ENCODE measurements at places on chromosomes 7 and 10.

- DNase-seq = no peak
These were observed 207.0 kb downstream of the JAZF1 start for GRCh38 chr7:27973625-27974024.

GRCh38 chr7:116166156-116166555, 44.2 kb upstream of the TES start:
- DNase-seq = no peak

- DNase-seq = no peak
These were observed 310.4 kb upstream of the IMMP2L start for GRCh38 chr7:111872450-111873325.

DNA sequence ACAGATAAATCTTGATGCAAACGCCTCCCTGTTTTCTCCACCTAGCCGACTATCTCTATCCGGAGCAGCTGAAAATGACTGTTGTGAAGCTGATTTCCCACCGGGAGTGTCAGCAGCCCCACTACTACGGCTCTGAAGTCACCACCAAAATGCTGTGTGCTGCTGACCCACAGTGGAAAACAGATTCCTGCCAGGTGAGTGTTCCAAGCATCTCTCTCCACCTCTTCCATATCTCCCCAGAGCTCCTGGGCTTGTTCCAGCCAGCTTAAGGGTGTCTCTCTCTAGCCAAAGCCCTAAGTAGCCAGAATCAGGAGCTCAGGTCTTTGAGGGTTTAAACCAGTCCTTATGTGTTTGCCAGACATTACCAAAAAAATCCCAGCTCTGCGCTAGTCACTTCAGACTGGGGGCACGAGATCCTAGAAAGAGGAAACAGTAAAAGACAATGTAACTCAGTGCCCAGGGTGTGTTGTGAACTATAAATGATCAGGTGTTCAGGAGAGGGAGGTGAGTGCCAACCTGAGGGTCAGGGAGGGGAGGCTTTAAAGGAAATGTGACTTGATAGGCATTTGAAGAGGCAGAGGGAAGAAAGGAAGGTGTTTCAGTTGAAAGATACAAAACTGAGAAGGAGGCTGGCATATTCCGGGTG, 4.4 kb downstream of the PLAU start:
- no peak for DNase-seq

GRCh38 chr7:120441850-120442249, 168.9 kb downstream of the KCND2 start:
- no peak for DNase-seq

DNA sequence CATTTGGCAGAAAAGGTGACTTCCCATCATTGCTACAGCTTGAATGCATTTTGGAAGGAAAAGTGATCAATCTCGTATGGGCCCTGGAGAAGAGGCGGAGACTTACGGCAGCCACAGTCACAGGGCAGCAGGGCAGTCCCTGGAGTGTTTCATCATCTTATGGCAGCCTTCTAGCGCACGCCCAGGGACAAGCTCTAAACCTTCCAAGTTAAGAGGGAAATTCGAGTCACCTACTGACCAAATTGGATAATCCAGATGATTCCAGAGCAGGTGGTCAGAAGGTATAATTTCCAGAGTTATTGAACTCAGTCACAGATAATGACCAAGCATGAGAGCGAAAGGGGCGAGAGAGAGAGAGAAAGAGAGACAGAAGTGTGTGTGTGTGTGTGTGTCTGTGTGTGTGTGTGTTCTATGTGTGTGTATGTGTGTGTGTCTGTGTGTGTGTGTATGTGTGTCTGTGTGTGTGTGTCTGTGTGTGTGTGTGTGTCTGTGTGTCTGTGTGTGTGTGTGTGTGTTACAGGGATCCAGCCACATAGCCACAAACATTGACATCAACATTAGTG, 123.7 kb upstream of the ADAM12 start:
- no peak for DNase-seq

DNA sequence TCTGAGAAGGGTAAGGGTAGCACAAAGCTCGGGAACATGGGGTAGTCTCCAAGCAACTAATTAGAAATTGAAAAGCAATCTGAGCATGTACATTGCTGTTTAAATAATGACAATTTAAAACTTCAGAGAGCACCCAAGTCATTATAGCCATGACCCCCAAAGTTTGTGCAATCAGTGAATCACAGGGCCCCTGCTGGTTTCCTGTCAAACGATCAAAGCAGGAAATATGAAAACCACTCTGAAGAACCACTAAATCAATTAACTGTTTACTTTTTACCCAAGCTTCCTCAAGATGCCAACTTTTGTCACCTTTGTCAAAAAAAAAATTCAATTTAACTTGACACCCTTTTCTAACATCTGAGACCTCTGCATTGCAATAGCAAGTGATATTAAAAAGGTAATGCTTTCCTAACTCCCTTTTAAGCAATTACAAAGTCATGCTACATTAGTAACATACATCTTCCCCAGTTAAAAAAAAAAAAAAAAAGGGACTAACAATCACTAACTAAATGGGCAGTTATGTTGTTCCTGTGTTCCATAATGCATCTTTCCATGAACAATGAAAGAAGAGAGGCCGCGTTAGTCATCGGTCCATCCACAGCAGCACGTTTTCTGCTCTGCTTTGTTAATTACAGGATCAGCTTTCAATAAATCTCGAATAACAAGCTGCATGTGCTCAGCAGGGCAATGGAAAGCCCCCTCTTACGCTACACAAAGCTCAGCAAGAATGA, 80.6 kb downstream of the ETV1 start:
- DNase-seq = no peak

DNA sequence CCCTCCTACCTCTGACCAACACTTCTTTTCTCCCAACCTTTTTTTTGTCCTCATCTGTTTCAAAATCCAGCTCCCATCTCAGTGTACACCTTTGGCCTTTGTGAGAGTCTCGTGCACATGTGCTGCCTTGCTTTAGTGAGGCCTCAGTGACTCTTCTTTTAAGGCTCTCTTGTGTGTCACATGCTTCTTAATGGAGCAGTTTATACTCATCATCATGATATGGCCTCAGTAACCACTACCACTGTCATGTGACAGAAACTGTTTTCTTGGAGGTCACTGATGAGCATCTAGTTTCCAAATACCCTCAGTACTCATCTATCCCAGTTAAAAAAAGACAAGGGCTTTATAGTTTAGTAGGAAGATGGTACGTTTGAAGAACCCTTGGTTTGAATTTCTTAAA, 8.1 kb upstream of the ARHGAP22 start:
- DNase-seq = no peak

- DNase-seq = no peak
These were observed 11.5 kb upstream of the PLAU start for GRCh38 chr10:73899423-73899822.

DNA sequence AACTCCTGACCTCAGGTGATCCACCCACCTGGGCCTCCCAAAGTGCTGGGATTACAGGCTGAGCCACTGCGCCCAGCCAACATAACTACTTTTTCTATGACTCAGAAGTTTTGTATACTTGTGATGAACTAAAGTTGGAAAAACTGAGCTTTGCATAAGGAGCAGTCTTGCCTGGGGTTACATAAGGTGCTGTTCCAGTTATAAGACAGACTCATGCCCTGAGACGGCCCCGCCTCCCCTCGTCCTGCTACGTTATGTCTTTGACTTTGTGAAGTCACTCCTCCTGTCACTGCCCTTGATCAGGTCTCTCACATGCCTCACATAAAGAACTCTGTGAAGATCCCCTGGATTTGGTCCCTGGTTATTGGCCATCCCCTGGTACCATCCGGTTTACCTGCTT, 40.4 kb upstream of the OPN4 start:
- DNase-seq = no peak

- DNase-seq = no peak
These were observed 76.8 kb upstream of the PTER start for GRCh38 chr10:16360001-16360400.

DNA sequence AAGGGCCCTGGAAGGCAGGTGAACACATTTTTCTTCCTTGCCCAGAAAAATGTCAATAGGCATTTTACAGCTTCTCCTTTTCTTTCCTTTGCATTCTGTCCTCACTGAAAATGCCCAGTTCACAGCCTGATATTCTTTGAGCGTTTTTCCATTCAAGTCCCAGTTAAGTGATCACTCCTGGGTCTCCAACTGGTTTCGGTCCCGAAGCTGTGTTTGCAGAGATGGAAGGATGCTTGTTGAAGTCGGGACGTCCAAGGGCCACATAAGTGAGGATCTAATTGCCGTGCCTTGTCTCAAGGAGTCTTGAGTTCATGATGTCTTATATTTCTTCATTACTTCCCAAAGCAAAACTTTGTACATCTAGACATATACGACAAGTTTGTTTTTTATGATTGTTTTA, 208.7 kb upstream of the PRKCQ start:
- no peak for DNase-seq

- no peak for DNase-seq
These were observed 1.7 kb upstream of the HOXA4 start for GRCh38 chr7:27132214-27132613.

GRCh38 chr10:120017733-120018417, 125.3 kb downstream of the SEC23IP start:
- DNase-seq = no peak

Measured in stimulated activated naive CD4-positive, alpha-beta T cell treated with Interleukin-2 at 50 U/mL for 16 hours (primary cell).